Renal cortex interstitium (tissue), 15 donors: ENCODE measurements at places on chromosomes 5 and 9. TPM values are rescaled to one million over a fixed set of nuclear protein-coding genes. Genes with fewer than 3 reads are reported as not detected.
A peak's percentile ranks its signal among the peaks of the same experiment; 100 is the strongest.

DNA sequence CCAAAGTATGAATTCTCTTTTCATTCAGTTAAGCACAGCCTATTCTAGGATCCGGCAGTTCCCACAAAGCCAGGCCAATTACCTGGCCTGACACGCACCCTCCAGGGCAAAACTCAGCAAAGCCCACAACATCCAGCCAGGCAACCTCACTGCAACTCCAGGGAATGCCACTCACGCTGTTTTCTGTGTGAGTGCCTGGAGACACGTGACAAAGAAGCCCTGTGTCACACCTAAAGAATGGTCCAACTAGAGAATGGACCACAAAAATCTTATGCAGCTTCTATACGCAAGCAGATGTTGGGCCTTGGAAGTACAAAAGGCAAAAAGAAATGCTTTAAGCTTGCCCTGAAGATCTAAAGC, 20.2 kb downstream of the RETREG1 start:
- no peak for DNase-seq

DNA sequence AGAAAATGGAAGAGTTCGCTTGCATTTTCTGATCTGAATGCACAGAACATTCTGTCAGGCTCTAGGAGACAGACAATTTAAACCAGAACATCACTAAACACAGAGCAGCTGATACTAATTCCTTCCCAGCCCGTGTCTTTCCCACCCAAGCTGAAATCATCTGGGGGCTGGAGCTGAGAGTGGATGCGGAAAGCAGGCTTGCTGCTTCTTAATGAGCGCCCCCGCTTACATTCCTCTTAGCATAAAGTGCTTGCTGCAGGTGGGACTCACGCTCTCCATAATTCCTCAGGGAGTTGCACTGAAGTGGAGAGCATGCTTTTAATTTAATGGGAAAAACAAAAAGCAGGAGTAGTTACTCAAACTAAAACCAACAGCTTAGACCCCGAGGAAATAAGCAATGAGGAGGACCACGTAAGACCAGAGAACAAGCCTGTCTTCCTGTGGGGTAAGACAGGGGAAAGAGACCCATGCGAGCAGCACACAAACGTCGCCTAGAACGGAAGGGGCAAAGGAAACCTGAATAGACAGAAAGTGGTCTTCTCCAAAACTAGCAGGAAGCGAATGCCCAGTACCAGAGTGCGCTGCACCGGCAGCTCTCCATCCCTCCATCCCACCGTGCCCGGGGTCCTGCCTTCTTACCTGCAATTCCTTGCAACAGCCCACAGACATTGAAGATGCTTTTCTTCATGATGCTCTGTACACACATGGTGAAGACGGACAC, 139.3 kb downstream of the LHFPL2 start:
- DNase-seq: no peak

GRCh38 chr5:157390551-157391297, 69.3 kb upstream of the NIPAL4 start:
- no peak for DNase-seq

DNA sequence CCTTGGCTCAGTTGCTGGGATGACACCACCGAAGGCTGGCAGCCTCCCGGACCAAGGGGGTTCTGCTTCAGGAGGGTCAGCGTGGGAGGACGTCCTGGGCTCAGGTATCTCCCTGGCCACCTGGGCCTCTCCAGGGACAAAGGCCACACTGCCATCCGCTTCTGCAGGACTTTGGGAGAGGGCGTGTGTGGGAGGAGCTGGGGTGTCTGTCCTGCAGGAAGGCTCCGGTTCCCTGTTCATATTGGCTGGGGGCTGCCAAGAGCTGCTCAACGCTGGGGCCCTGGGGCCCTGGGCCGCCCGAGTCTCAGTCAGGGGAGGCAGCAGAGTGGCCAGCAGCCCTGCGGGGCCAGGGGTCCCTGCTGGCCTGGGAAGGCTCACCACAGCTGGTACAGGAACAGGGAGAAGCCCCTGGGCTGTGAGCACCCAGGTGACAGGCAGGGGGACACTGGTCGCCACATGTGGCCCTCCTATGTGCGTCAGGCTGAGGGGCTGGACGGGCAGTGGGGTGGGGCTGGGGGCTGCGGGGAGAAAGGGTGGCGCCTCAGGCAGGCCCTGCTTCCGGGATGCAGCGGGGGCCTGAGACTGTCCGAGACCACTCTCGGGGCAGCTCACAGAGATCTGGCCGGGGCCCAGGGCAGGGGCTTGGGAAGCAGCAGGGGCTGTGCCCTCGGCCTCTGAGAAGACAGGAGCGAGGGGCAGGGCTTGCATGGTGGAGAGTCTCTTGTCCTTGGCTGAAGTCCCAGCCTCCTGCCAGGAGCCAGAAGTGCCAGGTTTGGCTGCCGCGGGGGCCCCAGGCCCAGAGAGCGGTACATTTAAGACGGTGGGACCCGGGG, 4.9 kb upstream of the CARD9 start:
- no peak for DNase-seq

GRCh38 chr9:110767559-110768063, 99.0 kb downstream of the MUSK start:
- no peak for DNase-seq

DNA sequence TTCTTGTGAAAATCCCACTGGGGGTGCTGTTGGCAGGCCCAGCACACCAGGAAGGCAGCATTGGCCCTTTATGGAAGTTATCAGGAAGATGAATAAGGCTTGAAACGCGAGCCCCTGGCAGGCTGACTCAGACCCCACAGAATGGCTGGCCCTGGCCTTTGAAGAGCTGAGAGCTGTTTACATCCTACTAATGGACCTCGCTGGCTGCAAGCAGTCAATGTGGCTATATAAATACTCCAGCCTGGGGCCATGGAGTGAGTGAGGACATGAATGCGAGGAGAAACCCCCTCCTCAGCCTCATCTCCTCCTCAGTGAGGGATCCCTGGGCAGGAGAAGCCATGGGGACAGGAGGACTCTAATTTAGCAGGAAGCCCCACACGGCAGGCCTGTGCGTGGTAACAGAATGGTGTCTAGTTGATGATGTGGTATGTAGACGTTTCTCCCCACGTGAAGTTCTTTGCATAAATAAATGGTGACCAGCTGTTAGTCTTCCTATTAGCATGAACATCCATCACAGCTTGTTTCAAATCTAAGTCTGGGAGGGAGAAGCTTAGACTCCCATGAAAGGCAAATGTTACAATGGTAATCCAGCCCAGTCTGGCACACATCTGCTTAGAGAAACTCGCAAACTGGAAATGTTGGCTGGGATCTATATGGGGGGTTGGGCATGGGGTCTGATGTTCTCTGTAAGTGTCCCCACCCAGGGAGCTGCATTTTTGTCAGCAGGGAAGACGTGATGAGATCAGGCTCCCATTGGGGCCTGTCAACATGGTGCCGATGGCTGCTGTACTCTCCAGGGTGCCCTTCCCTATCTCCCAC, 175.1 kb upstream of the PITX1 start:
- DNase-seq: no peak

GRCh38 chr9:115495052-115495635, 377.2 kb upstream of the TNC start:
- DNase-seq: peak; percentile 12

GRCh38 chr9:138076650-138077009, 199.0 kb downstream of the CACNA1B start:
- no peak for DNase-seq

Gene MRPS27
- 75.3 TPM for polyA plus RNA-seq

Gene GPR150
- 0.06 TPM for polyA plus RNA-seq

DNA sequence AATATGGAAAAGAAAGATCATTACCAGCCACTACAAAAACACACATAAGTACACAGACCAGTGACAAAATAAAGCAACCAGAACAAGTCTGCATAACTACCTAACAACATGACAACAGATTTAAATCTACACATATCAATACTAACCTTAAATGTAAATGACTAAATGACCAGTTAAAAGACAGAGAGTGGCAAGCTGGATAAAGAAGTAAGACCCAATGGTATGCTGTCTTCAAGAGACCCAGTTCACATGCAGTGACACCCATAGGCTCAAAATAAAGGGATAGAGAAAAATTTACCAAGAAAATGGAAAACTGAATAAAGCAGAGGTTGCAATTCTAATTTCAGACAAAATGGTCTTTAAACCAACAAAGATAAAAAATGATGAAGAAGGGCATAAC, 938.1 kb downstream of the EFNA5 start:
- no peak for DNase-seq

Gene COX7C
- 947 TPM for polyA plus RNA-seq

- DNase-seq: no peak
Observed at GRCh38 chr9:4804531-4805016, 11.8 kb downstream of the RCL1 start.

DNA sequence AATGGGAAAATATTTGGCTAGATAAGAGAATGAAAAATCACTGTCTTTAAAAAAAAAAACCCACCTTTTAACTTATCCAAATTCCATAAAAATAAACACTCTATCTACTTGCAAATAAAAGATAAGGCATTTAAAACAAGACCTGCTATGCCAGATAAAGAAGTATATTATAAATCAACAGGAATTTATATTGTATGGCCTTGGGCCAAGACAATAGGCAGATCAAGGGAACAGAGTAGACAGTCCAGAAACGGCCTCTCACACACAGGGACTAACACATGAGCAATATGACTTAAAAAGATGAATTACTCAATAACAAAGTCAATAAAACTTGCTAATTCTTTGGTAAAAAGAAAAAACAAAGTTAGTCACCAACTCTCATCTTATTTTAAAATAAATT, 34.7 kb upstream of the ICE1 start:
- no peak for DNase-seq

- no peak for DNase-seq
Observed at GRCh38 chr5:17163221-17163620, 54.2 kb upstream of the BASP1 start.

DNA sequence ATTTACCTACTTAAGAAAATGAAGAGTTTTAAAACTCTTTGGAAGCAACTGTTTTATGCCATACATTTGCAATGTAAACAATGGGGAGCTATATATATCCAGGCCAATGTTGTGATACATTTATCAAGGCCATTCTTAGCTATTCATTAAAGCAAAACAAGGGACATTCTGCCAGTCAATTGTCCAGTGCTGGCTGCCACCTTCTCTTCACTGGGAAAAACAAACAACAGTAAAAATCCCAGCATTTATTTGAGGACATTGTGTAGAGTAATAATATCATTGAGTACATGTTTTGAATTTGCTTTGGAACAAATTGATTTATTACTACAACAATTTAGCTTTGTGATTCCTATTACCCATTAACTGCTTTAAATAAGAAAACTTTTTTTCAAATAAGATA, 1107.4 kb downstream of the DTWD2 start:
- DNase-seq: no peak

GRCh38 chr5:111132076-111132475, 39.9 kb downstream of the WDR36 start:
- no peak for DNase-seq

Gene IL33
- polyA plus RNA-seq: 10.4 TPM

Gene CTXN3
- not detected for polyA plus RNA-seq

DNA sequence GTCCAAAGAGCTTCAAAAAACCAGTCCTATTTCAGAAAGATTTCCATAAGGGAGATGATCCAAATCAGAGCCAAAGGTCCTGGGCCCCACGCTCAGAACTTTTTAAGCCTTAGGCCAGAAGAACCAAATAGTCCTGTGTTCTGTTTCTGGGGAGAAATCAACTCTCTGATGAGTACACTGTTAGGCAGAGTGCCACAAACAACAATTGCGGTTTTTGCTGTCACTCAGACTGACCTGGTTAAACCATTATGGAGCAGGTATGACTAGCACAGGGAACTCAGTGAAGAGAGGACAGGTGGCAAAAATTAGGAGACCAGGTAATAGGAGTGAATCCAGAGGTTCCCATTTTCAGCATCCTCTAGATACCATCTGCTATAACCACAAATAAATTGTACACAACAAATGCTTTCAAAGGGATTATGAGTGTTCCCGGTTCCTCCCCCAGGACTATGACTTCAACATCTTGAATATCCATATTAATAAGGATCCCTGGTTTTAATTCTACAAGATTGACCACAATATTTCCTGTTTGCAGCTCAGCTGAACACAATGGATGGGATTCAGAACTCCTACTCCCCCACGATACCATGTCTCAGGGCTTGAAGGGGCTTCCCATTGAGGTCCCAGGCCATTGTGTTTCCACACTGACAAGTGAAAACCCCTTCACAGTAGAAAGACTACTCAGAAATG, 52.1 kb upstream of the FREM1 start:
- no peak for DNase-seq

DNA sequence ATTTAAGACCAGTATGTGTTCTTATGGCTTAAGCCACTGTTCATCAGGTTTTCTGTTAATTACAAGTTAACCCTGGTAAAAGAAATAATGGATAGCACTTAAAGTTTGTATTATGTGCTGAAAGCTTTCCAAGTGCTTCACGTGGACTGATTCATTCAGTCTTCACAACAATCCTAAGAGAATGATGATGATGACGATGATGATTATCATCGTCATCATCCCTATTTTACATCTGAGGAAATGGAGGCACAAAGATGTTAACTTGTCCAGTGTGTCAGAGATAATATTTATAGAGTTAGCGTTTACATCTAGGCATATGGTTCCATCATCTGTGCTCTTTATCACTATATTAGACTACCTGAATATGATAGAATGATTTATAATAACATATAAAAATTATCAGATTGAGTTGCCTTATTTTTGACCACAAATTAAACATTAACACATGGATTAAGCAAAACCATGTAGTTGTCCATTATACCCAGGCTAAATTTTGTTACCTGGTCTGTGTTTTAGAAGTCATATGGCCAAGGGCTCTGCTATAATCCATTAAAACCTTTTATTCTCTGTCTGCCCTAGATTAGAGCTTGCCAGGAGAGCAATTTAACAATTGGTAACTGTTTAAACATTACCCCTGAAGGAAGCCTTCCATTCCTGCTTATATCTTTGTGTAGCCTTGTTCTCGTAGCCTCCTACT, 102.3 kb upstream of the MAP3K1 start:
- no peak for DNase-seq

Gene TBC1D13
- polyA plus RNA-seq: 41.6 TPM
